Stimulated activated CD4-positive, alpha-beta T cell treated with anti-CD3 and anti-CD28 coated beads, TNF-alpha, amount 100 ng/mL, for 24 hours (primary cell): ENCODE measurements at places on chromosomes 4 and X.

- DNase-seq: no peak
These were observed 38.5 kb downstream of the SMAD1 start for GRCh38 chr4:145520172-145520571.

- DNase-seq: no peak
These were observed 292.0 kb downstream of the DTHD1 start for GRCh38 chr4:36573441-36573840.

- no peak for DNase-seq
These were observed 12.2 kb downstream of the SPOCK3 start for GRCh38 chr4:167222099-167222498.

GRCh38 chr4:76952071-76952470 lies 2.5 kb downstream of the SEPTIN11 start:
- no peak for DNase-seq

- DNase-seq: no peak
These were observed 61.1 kb downstream of the CPEB2 start for GRCh38 chr4:15063341-15063740.

GRCh38 chrX:115499112-115499805 lies 61.7 kb upstream of the PLS3 start:
- no peak for DNase-seq

- DNase-seq: no peak
These were observed 224.7 kb downstream of the ANTXR2 start for GRCh38 chr4:79848329-79848728.

DNA sequence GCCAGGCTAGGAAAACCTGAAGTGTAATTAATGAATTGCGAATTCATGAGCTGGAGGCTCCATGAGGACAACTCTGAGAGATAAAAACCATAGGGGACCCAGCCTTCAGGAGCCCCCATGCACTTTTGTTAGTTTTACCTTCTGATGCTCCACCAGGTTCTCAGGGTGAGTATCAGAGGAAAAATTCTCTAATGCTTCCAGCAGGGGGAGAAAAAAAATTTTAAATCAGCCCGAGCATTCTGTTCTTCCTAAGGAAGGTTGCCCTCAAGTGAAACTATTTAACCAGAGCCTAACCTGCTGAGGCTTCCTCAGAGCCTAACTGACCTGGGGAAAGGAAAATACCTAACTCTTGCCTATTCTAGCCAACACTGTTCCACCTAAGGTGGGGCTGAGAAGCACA lies 552.6 kb downstream of the PPARGC1A start:
- DNase-seq: no peak

DNA sequence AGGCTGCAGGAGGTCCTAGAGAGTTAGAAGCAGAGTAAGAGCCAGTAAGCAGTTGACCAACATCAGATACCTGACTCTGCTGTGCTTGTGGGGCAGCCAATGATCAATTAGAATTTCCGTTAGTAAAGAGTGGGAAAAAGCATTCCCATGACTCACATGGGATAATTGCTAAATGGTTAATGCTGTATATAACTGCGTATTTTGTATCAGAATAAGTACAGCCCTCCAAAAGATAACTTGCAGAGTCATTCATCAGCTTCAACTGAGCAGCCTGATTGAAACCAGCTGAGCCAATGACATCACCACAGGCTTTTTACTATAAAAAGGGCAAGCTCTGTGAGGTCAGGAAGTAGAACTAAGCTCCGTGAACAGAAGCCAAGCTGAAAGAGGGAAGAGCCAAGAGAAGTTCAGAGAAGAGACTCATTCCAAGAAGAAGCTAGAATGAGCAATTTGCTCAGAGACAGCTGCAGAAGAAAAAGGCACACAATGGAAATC lies 67.9 kb downstream of the PPP3CA start:
- no peak for DNase-seq

GRCh38 chr4:113040793-113041192 lies 8.7 kb upstream of the ANK2 start:
- DNase-seq: no peak

GRCh38 chr4:94536649-94537469 lies 85.1 kb downstream of the PDLIM5 start:
- DNase-seq: no peak

DNA sequence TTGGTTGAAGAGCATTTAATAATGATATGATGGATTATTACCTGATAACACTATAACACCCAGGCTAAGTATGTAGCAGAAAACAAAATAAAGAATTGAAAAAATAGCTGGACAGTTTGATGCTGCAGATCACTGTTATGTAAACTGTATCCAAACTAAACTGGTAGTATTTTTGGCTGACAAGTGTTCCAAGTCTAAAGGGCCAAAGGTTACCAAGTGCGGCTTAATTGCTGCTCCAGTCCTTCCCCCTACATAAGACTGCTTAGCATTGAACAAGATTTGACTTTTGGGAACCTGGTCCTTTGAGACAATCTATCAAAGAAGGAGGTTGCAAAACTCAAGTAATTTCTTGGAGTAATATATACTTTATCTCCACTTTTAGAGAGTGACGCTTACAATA lies 249.6 kb downstream of the CAMK2D start:
- no peak for DNase-seq

- DNase-seq: no peak
These were observed 1026.6 kb downstream of the RAPGEF2 start for GRCh38 chr4:160129439-160129838.

GRCh38 chr4:77156912-77157858 lies at the start of gene CCNG2:
TSS of gene CCNG2 (plus strand) at chr4:77157207. CDS start at chr4:77158533, 1,326 bp downstream.
- peak; percentile 71 for DNase-seq

DNA sequence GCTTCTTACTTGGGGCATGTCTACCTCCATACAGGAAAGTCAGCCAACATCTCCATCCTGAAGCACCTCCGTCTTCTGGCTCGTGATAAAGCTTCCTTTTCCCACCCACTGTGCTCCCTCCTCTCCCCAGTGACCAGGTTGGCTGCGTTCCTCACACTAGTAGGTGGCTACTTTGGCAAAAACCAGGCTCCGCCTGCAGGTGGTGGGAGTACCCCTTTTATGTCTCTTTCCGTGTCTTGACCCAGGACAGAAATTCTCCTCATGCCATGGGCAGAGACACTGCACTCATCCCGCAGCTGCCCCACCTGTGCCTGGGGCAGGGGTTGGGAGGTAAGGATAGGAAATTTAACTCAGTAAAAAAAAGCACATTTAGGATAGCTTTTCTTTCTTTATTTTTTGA lies 50.9 kb downstream of the ENPP6 start:
- DNase-seq: no peak

DNA sequence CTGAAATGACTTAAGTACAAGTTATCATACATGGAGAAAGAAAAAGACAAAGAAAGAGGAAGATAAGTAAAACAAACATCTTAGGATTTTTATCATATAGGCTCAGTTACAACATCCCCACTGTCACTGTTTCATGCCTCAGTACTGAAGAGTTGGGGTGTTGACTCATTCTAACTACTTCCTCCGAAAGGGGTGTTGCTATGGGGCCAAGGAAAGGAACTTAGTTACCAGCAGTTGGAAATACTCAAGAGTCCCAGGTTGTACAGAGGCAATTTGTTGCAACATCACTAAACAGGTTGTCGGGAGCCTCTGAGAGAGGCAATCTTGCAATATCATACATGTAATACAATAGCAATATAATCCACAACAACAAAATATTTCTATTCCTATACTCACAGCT lies 1264.7 kb downstream of the PCDH7 start:
- DNase-seq: no peak

GRCh38 chr4:75289914-75290582 lies 224.2 kb downstream of the RCHY1 start:
- no peak for DNase-seq

DNA sequence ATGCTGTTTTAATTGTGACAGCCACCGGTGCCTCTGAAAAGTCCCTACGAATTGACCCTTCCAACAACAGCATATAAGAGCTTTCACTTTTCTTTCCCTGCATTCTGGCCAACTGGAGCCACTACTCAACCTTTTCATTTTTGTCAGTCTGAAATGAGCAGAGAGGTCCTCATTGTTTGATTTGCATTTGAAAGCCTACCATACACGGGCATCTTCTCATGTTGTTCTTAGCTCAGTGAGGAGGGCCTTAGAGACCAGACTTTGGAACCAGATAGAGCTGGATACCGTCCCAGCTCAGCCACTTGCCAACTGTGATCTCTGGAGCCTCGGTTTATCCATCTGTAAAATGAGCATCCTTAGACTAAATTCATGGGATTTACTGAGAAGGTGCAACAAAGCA lies 16.9 kb upstream of the TMSB4X start:
- DNase-seq: no peak

- DNase-seq: no peak
These were observed 4.5 kb downstream of the NKX3-2 start for GRCh38 chr4:13539619-13540445.

DNA sequence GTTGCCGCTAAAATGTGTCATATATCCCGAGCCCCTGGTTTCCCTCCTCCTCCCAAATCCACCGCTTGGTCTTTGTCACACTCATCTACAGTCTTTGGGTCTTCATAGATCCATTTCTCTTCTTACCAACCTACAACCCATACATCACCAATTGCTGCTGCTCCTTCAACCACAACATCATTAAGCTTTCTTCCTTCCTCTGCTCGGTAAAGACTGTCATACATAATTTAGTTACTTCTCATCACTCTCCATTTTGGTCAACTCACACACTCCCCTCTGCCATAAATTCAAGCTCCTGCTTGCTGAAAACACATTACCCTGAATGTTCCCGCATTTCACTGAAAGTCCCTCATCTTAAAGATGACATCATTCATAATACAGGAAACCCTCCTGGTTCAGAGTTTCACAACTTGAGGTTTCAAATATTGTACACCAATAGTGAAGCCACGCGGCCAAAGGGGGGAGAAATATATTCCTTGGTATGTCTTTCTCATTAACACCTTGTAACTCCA lies 1.7 kb upstream of the DCTD start:
- no peak for DNase-seq

- no peak for DNase-seq
These were observed 744.6 kb upstream of the IGFBP7 start for GRCh38 chr4:57854748-57855147.

GRCh38 chr4:5780831-5781480 lies 70.0 kb downstream of the EVC start:
- DNase-seq: no peak

- no peak for DNase-seq
These were observed 305.9 kb upstream of the HAND2 start for GRCh38 chr4:173835903-173836302.

- DNase-seq: no peak
These were observed 8.0 kb downstream of the CLDN2 start for GRCh38 chrX:106928227-106928626.
